ENCODE measurements at places on chromosomes 4 and X.

DNA sequence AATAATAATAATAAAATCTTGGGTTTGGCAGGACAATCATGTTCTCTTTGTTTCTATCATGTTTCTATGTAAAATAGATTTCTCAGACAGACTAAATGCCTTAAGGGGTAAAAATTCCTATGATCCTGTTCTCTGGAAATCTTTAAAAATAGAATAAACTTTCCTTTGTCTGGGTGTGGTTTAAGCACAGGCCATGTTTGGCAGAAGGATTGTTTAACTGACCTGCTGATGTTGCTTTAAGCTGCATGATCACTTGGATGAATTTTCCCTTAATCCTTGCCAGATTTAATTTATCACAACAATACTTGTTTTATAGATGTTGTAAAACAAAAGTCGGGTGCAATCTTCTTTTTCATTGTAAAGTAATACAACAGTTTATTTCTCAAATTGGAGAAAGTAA, 341.7 kb upstream of the FAT1 start:
- DNase-seq = no peak

DNA sequence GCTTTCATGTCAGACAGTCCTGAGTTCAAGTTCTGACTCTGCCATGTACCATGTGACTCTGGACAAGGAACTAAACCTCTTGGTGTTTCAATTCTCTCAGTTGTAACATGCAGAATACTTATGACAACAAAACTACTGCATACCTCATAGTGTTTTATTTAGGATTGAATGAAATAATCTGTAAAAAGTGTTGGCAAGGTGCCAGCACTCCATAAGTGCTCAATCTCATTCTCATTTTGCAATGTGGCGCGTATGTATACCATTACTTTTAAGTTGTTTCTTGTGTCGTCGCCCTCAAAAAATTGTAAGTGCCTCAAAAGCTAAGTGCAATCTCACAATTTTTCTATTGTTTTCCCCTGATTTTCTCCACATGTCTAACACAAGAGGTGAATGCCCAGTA, 62.5 kb downstream of the IGSF1 start:
- no peak for DNase-seq

DNA sequence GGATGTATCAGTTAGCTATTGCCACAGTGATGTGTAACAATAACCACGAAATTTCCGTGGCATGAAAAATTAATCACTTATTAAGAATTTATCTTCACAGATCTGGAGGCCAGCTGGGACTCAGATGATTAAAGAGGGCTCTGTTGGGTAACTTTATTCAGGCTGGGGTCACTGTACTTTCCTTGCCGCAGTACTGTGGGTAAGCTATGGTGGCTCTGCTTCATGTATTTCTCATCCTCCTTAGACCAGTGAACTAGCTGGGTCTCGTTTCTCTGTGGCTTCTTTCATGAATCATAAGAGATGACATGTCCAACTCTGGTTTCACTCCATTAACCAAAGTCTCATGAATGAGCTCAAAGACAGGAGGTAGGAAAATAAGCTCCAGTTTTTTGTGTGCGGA, 13.5 kb downstream of the TEX13B start:
- DNase-seq = no peak

DNA sequence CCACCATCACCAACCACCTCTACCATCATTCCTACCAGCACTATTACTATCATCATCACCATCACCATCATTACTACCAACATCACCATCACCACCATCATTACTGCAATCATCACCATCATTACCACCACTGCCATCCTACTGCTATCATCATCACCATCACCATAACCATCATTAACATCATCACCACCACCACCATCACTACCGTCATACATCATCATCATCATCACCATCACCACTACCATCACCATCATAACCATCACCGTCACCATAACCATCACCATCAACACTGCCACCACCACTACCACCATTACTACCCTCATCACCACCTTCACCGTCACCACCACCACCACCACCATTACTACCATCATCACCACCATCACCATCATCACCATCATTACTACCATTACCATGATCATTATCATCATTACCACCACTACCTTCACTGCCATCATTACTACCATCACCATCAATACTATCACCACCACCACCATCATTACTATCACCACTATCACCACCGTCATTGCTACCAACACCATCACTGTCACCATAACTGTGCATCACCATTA, 71.8 kb downstream of the PSAPL1 start:
- no peak for DNase-seq

DNA sequence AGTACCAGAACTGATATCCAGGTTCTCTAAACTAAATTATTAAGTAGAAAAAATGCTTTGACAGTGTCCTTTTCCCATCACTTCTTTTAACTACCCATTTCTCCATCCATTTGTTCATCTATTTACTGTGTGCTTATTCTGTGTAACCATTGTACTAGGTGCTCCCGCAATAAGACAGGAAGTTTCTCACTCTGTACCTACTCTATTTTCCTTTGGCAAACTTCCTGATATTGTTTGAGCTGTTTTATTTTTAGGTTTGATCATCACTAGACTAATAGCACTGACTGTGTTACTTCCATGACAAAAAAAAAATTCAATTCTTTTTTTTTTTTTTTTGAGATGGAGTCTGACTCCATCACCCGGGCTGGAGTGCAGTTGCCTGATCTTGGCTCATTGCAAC, 102.5 kb upstream of the CASK start:
- DNase-seq = no peak

DNA sequence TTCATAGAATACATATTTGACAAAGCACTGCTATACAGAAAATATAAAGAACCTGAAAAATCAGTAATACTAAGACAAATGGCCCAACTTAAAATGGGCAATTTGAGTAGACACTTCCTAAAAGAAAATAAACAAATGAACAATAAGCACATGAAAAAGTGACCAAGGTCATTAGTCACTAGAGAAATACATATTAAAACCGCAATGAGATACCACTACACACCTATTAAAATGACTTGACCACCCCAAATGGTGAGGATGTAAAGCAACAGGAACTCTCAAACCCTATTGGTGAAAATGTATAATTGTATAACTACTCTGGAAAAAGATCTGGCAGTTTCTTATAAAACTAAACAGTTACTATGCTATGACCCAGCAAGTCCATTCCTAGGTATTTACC, 34.0 kb upstream of the USP9X start:
- no peak for DNase-seq

- DNase-seq = peak; percentile 60
Measured at GRCh38 chrX:148500423-148501385, at the start of gene AFF2. TSS of gene AFF2 (plus strand) at chrX:148500617. CDS start at chrX:148501098, 481 bp downstream.

DNA sequence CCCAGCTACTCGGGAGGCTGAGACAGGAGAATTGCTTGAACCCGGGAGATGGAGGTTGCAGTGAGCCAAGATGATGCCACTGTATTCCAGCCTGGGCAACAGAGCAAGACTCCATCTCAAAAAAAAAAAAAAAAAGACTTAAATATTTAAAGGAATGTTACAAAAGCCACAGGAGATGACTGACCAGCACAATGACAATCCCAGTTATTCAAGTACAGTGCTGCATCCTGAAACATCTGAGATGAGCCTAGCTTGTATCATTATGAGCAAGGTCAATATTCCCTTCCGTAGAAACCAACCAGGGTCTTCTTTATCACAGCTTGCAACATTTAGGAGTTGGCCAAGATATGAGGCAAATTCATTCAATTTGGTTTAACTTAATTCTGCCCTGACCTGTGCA, 38.6 kb downstream of the LNX1 start:
- no peak for DNase-seq

DNA sequence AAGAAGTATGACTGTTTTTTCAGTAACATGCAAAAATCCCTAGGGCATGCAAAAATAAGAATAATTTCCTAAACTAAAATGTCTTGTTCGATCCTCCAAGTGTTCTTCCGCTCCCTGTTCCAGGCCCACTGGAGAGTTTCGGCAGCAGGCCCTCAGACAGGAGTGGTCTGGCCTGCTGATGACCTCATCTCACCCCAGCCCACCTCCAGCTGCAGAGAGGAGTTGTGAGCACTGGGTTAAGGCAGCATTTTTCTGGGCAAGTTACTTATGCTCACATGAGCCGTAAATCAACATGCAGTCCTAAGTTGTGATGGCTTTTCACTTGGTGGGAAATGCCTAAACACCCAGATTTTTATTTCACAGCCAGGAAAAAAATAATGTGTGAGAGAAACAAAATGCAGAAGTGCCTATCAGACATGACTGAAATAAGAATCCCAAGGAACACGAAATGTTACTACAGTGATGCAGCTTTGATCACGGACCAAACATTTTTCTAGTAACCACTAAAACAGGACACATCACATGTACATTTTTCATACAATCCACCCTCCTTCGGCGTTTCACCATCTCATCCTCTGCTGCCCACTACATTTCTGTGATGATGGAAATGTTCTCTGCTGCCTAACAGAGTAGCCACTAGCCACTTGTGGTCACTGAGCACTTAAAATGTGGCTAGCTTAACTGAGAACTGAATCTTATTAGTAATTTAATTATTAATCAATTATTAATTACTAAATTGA, 153.3 kb upstream of the TBL1X start:
- DNase-seq = no peak

- DNase-seq = no peak
Measured at GRCh38 chr4:169510617-169511016, 101.8 kb downstream of the NEK1 start.

DNA sequence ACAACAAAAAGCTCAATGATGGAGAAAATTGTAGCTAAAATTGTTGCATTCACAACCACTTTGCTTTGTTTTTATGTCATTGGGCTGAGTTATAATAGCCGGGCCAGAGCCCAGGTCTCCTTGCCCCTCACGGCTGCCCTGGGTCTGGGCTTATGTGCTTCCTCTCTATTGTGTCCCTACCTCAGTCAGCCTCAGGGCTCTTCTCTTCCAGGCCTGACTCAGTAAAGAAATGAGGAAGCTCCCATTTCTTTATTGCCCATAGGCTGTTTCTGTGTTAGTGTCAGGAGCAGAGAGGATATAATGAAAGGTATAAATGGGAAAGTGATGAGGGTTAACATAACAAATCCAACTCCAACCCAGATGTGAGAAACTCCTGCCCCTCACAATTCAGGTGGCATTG, 18.0 kb downstream of the BST1 start:
- no peak for DNase-seq

DNA sequence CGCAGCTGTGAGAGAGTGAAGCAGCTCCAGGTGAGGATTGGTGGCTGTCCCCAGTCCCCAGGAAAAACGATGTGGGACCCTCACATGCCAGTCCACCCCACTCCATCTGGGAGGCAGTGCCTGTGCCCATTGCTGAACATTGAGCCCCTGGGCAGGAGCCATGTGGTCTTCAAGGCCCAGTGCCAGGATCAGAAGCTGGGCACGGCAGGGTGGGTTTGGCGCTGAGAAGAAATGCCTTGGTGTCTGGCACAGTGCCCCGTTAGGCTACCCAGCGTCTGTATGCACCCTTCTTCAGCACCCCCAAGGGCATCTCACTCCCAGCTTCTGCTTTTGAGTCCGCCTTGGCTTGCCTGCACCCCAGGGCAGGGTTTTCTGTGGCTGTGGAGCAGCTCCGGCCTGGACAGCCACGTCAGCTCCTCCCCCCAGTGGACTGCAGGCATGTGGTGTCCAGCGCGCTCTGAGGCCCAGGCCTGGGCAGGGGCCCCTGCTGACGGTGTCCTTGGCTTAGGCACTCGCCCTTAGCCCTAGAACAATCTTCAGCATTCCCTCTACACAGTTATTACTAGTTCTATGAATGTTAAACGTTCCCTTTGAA, 28.6 kb downstream of the RGS12 start:
- no peak for DNase-seq

DNA sequence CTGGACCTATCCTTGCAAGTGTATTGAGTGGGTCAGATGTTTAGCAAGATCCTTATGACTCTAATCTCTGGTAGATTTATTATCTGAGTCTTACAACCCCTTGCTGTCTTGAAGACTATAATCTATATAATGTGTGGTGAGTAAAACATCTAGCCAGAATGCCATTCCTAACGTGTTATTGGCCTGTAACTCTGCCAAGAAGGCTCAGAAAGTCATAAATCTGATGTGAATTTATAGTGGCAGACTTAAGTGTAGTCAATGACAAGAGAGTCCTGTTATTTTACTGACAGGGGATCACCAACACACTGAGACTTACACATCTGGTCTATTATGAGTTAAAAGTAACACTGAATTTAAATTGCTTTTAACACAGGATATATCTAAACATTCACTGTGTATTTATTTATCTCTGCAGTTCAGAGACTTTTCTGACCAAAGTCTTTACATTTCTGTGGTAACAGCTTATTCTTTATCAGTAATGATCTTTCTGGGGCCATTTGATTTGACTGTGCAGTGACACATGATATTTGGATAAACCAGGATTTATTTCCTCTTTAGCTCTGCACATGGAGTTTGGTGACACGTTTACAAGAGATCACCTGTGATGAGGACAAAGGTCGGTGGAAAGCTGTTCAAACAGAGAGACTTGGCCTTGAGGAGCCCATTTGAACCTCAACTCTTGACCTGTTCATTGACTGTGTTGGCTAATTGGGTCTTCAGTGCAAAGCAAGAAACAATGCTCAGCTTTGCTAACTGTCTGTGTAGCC, 415.8 kb downstream of the STIM2 start:
- DNase-seq = no peak

GRCh38 chrX:22171287-22172060, 101.2 kb upstream of the CBLL2 start:
- no peak for DNase-seq

- no peak for DNase-seq
Measured at GRCh38 chrX:100695991-100696390, 35.9 kb downstream of the SYTL4 start.

- no peak for DNase-seq
Measured at GRCh38 chr4:151204925-151205524, 71.9 kb upstream of the PRSS48 start.

GRCh38 chr4:152628128-152628527, 51.7 kb downstream of the TMEM154 start:
- DNase-seq = no peak

GRCh38 chr4:1748465-1748995, 27.2 kb downstream of the TACC3 start:
- DNase-seq = peak; percentile 91

GRCh38 chrX:2401201-2401589, 99.6 kb downstream of the DHRSX start:
- DNase-seq = no peak

- no peak for DNase-seq
Measured at GRCh38 chr4:84849051-84849640, 117.3 kb downstream of the WDFY3 start.

- no peak for DNase-seq
Measured at GRCh38 chr4:168502861-168503260, 6.0 kb downstream of the PALLD start.

DNA sequence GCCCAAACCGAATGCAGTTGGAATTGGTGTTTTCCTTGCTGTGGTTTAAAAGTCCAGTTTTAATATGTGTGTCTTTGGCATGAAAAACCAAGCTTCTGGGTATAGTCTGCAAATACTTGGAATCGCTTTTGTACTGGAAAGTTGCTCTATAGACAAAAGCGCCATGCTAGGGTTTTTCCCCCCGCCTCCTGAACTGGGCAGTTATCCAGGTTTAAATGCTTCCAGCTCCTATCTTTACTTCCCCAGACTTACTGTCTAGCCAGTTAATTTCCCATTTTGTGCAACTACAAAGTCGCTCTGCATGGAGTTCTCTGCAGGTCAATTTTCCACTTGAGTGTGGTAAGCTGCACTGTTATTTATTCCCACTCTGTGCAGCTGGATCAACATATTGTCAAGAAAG, 2.7 kb downstream of the RASL11B start:
- no peak for DNase-seq

- no peak for DNase-seq
Measured at GRCh38 chr4:65510976-65511375, 159.3 kb downstream of the EPHA5 start.

Measured in activated T-cell treated with anti-CD3 and anti-CD28 coated beads, Interleukin-2, amount 50 U/mL, for 48 hours (primary cell).